GM12878 (cell line): ENCODE measurements at places on chromosomes 13 and 19.

GRCh38 chr19:48991011-48991609, 2.0 kb downstream of the GYS1 start:
- no peak for DNase-seq

DNA sequence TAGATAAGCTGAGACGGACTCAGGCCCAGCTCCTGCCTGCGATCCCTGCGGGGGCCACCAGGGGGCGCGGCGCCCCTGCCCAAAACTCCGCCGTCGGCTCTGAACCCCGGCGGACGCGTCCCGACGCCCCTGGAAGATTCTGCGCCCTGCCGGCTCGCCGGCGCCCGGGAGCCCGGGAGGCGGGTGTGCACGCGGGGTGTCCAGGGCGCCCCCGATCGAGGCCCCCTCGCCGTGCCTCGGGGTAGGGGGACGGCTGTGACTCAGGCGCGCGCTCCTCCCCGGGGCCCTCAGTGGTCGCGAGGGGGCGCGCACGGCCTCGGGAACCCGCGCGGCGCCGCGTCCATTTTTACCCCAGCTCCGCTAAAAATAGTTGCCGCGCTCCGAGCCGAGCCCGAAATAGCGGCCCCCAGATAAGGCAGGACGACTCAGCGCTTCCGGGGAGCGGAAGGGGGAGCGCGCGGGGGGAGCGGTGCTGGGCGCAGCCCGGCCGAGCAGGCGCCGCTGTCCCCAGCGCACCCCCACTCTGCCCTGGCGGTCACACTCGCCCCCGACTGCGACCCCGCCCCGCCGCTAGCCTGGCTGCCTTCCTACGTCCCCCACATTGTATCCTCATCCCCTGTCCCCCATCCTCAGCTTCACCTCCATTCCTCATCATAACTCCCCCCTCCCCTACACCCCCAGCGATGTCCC, 16.0 kb upstream of the ERCC1 start:
- DNase-seq: no peak

DNA sequence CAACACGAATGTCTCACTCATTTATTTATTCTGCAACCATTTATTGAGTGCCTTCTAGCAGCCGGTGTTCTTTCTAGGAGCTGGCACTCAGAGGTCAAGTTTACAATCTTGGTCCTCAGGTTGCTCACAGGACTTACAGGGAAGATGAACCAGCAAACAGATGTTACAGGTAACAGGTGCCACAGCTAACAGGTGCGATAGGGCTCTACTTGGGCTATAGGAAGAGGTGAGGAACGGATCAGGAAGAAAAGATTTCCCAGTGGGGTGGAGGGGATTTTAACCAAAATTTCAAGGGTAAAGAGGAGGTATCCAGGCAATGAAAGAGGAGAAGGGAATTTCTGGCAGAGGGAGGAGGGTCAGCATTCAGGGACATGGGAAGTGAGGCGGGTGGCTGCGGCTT, 87.3 kb upstream of the FARP1 start:
- no peak for DNase-seq

DNA sequence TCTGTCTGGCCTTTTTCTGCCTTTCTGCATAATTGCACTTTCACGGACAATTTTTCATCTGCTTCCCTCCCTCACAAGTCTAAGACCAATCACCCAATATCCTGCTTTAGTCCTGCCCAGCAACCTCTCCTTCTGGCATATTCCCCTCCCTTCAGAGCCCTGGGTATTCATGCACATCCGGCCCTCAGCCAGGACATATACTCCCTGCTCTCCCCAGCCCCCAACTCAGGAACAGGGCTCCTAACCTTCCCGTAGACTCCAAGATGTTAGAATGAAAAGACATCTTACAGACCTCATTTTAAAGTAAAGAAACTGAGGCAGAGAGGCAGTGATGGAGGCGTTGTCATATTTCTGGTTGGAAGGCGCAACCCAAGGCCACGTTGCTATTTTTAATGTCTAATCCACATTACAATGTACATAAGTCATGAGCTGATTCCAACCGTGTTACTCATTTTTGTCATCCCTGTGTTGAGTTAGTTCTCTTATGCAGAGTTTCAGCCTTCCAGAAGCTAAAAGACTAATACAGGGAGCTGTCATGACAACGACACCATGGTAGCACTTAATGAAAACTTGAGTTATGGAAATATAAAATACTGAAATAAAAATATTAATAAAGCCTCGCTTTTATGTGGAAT, 209.2 kb downstream of the TSHZ3 start:
- DNase-seq: no peak

GRCh38 chr19:2514981-2515518, 39.1 kb downstream of the GADD45B start:
- DNase-seq: no peak

GRCh38 chr13:28357247-28357825, 137.6 kb downstream of the FLT1 start:
- no peak for DNase-seq

DNA sequence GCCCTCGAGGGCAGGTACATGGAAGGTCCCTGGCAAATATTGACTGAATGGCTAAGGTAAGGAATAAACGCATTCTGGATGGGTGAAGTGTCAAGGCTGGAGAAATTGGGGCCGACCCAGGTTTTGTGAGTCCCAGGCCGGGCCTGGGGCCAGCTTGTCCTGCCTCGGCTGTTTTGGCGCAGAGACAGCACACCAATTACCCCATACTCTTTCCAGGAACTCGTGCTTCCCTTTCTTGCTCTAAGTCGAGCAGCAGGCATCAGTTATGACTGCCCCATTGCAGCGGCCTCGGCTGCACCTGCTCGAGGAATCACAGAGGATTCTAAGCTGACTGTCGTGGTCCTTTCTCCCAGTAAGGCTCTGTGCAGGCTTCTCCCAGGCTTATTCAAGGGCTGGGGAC, 67.1 kb downstream of the ZNF536 start:
- DNase-seq: no peak

DNA sequence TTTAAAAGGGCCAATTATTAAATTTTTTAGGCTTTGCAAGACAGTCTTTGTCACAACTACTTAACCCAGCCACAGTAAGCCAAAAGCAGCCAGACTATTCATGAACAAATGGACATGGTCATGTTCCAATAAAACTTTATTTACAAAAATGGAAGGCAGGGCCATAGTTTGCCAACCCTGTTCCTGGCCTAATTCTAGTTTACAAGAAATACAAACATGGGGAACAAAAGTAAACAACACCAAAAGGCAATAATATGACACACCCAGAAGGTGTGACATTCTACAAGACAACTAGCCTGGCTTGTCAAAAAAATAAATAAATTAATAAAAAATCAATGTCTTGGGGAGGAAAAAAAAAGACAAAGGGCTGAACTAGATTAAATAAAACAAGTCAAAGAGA, 24.8 kb upstream of the CCNP start:
- DNase-seq: no peak

- no peak for DNase-seq
These were observed 616 bp downstream of the HNRNPUL1 start for GRCh38 chr19:41264581-41265394.

DNA sequence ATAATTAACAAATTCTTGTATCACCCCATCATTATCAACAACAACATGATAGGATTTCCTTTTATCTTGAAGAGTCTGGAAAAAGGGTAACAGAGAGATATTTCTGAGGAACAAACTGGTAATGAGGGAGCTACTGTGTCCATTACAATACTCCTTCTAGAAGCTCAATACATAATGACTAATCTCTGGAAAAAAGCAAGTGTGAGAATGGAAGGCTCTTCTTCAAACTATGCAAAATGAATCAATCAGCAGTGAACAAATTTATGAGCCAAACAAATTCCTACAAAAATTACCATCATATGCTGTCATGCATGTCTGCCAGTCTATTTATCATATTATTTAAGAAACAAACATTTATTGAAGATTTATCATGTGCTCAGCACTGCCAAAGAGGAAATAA, 30.0 kb upstream of the USPL1 start:
- DNase-seq: no peak

- no peak for DNase-seq
These were observed 1034.8 kb downstream of the PCDH17 start for GRCh38 chr13:58666331-58666730.

DNA sequence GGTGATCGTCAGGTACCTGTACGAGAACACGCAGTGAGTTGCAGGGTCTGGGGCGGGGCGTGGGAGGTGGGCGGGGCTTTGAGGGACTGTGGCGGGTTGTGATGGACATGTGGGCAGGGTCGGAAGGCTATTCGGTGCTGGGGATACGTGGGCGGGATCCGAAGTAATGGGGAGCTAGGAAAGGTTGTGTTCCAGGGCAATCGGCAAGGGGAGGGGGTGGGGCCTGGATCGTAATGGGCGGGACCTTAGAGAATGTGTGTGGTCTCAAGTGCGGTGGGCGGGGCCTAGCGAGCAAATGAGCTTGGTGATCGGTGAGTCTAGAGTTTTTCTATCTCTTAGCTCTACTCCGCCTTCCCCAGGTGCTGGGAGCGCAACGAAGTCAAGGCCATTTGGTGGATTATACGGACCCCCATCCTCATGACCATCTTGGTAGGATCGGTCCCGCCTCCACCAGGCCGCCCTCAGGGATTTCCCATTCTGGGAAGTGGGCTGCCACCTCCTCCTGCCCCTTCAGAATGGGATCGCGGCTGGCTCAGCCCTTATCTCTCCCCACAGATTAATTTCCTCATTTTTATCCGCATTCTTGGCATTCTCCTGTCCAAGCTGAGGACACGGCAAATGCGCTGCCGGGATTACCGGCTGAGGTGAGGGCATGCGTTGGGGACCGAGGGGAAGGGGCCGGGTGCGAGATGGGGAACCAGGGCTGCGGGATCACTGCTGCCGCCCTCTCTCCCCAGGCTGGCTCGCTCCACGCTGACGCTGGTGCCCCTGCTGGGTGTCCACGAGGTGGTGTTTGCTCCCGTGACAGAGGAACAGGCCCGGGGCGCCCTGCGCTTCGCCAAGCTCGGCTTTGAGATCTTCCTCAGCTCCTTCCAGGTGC, 9.6 kb downstream of the GIPR start:
- DNase-seq: peak; percentile 81

GRCh38 chr19:51644636-51645271, 1.9 kb downstream of the SIGLEC14 start:
- no peak for DNase-seq

DNA sequence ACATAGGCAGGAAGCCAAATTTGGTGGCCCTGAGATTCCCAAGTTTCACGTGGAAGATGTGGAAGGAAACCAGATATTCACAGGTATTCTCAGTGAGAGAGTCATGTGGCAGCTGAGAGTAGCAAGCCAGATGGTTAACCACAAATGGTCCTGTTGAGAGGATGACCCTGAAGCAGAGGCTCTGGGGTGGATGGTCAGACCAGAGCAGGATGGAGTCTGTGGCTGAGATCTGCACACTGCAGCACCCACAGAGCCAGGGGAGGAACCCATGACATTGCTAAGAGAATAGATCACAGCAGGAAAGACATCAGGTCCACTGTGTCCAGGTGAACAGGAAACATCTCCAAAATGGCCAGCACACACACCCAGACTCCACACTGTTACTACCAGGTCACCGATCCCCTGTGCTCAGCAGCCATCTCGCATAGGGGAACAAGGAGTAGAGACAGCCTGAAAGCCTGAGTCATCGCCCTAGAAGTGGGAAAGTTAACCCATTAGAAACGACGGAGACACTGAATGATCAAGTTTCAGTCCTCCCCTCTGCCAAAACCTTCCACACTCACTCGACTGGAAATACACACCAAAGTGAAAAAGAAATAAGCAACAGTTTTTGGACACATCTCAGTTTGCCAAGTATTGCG, 160.0 kb downstream of the RBM26 start:
- DNase-seq: peak; percentile 16

DNA sequence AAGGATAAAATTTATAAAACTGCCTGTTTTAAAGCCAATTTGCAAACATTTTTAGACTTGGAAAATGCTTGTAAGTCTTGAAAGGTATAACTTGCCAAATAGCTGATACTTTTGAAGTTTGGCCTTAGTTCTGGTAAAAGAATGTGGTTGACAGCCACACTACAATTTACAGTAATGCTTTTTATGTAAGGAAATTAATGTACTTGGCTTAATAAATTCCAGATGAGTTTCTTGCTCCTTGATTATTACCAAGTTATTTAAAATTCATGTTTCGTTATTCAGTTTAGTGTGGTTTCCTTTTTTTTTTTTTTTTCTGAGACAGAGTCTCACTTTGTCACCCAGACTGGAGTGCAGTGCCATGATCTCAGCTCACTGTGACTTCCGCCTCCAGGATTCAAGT, 14.9 kb downstream of the LMO7 start:
- DNase-seq: no peak

- DNase-seq: no peak
These were observed at the start of gene GAMT for GRCh38 chr19:1401138-1401888. Gene GAMT, minus strand, starts transcription at chr19:1401542. Its CDS starts 66 bp downstream, at chr19:1401476.

DNA sequence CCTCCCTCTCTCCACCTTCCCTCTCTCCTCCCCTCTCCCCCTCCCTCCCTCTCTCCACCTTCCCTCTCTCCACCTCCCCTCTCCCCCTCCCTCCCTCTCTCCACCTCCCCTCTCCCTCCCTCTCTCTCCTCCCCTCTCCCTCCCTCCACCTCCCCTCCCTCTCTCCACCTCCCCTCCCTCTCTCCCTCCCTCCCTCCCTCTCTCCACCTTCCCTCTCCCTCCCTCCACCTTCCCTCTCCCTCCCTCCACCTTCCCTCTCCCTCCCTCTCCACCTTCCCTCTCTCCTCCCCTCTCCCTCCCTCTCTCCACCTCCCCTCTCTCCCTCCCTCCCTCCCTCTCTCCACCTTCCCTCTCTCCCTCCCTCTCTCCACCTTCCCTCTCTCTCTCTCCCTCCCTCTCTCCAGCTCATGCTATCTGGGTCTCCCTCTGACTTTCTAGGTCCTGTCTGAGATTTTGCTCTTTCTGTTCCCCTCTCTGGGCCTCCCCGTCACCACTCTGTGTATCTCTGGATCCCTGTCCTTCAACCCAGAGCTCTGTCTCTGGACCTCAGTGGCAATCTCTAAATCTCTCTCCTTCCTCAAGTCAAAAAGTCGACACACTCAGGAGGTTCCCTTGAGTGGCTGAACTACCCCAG, 3.5 kb upstream of the CNOT3 start:
- no peak for DNase-seq

GRCh38 chr13:93226623-93227279, at the start of gene GPC6:
Gene GPC6, plus strand, starts transcription at chr13:93226807.
- no peak for DNase-seq

DNA sequence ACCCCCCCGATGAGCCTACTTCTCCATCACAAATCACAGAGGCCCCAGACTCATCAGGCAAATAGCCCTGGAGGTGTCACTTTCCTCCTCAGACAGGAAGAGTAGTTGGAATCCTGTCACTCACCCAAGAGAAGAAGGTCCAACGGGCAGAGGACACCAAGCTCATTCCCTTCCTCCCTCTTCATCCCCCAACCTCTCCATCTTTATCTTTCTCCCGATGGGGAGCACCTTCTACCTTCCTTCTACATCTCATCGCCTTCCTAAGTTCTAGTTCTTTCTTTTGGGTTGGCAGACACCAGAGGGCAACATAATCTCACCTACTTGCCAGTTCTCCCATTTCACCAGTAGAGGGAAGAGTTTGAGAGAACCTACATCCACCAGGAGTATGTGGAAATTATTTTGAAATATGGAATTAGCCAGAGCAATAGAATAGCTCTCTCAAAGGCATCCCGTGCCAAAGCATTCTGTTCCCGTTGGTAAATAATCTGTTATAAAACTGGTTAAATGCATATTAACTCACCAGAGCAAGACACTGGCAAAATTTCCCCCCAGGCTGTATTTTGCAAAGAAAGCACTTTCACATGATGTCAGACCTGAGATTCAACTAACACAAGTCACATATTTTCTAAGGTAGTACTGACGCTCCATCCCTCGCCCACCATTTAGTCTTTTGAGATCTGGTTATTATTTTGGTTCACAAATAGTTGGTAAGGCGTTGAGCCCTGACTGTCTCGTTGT, 55.0 kb downstream of the ZIC5 start:
- peak; percentile 31 for DNase-seq
